ENCODE measurements at places on chromosomes 11 and 22.

GRCh38 chr22:38203090-38203810, 1.5 kb downstream of the MAFF start:
- H3K27me3 ChIP-seq = no peaks in the 10 kb centered on the region
- peak overlapping the region; percentile 95 for H3K27ac ChIP-seq
- no peaks in the 10 kb centered on the region for H3K36me3 ChIP-seq
- DNase-seq = peak; percentile 54
- H3K4me3 ChIP-seq = peak overlapping the region; percentile 88

DNA sequence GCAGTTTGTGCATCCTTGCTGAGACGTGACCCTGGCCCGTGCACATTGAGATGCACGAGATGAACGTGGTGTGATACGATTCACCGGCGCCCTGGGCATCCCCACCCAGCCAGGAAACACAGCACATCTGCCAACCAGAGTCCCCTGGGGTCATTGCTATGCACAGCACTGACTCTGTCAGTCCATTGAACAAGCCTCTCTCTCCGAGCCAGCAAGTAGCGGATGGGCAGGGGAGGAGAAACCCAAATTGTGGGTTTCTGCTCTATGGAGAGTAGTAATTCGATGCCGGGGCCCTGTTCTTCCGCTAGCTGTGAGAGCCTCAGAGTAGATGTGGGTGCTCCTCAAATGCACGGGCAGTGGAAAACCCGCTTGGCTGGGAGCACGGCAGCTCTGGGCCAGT, 85.1 kb downstream of the ARHGAP8 start:
- no peaks in the 10 kb centered on the region for H3K36me3 ChIP-seq
- H3K4me3 ChIP-seq = no peak overlapping the region
- H3K4me1 ChIP-seq = no peaks in the 10 kb centered on the region
- no peak for DNase-seq
- no peak overlapping the region for H3K27ac ChIP-seq

DNA sequence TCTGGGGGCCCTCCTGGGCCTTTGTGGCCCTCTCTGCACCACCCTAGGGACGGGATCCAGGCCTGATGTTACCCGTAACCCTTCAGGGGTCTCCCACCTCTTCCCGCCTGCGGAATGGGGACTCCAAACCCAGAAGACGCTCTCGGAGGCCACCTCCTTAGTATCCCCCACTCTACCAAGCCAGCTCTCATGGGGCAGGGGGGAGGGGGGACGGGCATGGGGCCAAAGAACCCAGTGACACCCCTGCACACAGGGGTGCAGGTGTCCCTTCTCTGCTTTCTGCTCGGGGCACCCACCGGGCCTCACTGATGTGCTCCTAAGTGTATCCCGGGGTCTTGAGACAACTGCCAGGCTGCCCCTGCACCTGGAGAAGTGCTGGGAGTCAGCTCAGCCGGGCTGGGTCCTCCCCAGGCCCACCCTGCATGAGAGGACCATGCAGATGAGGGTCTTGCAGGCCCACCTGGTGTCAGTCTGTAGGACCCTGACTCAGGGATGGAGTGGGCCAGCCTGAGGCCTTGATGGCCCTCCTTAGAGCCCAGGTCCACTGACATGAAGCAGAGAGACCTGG, 176.9 kb downstream of the IGLL1 start:
- no peak overlapping the region for H3K4me3 ChIP-seq
- H3K27ac ChIP-seq = no peak overlapping the region
- DNase-seq = no peak
- H3K36me3 ChIP-seq = no peaks in the 10 kb centered on the region
- H3K27me3 ChIP-seq = no peaks in the 10 kb centered on the region

- H3K36me3 ChIP-seq = peaks cover 55% of the 10 kb centered on the region
- peak overlapping the region; percentile 61 for H3K4me3 ChIP-seq
- peak overlapping the region; percentile 96 for H3K27ac ChIP-seq
- peak; percentile 78 for DNase-seq
- peaks cover 25% of the 10 kb centered on the region for H3K4me1 ChIP-seq
- no peaks in the 10 kb centered on the region for H3K27me3 ChIP-seq
Observed at GRCh38 chr11:61429346-61429690, 457 bp downstream of the CPSF7 start.

DNA sequence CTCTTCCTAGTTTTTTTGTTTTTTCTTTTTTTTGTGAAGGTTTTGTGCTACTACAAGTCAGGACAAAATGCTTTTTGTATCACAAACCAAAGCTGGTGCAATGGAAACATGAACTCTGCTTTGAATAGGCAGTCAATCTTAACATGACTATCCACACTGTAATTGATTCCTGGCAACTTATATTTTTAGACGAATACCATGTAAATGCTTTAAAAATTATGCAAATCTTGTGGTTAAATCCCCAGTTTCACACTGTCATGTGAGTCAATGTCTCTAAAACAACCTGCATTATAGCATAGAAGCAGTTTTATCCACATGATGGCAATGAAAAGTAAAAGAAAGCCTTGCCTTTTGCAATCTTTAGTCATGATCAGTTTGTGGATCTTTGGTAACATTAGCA, 8.9 kb downstream of the TRPC6 start:
- no peaks in the 10 kb centered on the region for H3K36me3 ChIP-seq
- H3K27ac ChIP-seq = no peak overlapping the region
- no peaks in the 10 kb centered on the region for H3K27me3 ChIP-seq
- no peaks in the 10 kb centered on the region for H3K4me1 ChIP-seq
- DNase-seq = no peak

GRCh38 chr11:74142624-74143023, 28.2 kb downstream of the C2CD3 start:
- no peaks in the 10 kb centered on the region for H3K27me3 ChIP-seq
- no peak overlapping the region for H3K4me3 ChIP-seq
- no peak for DNase-seq
- peaks cover 22% of the 10 kb centered on the region for H3K4me1 ChIP-seq
- no peaks in the 10 kb centered on the region for H3K36me3 ChIP-seq
- no peak overlapping the region for H3K27ac ChIP-seq

DNA sequence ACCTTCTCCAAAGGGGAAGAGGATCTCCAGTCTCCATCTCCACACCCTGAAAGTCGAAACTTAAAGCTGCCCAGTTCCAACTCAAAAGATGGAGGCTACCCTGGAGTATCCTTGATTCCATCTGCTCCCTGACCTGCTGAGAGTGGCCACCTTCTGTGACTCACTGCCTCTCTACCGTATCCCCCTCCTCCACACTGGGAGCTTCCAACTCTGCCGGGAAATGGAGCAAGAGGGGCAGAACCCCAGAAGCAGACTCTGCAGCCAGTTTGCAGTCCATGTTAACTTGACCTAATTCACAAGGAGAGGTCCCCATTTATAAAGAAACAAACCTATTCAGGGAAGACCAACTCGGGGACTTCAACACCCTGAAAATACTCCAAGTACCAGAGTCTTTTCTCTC, 22.0 kb upstream of the IRAG1 start:
- no peaks in the 10 kb centered on the region for H3K4me1 ChIP-seq
- H3K4me3 ChIP-seq = no peak overlapping the region
- no peak for DNase-seq
- no peak overlapping the region for H3K27ac ChIP-seq
- no peaks in the 10 kb centered on the region for H3K36me3 ChIP-seq

DNA sequence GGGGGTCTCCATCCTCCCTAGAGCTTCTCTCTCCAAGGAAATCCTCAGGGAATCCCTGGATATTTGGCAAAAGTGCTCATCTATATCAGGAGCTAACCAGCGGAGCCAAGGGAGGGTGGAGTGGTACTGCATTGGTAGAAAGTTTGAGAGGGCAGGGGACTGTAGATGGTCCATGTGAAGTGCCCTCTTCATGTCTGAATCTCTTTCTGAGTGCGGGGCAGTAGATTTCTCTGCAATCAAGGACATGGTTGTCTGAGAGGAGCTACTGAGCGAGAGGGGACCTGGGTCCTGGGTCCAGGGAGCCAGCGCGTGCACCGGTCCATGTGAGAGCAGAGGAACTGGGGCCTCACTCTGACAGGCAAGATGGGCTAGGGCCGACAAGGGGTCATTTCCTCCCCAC, 701 bp downstream of the DIXDC1 start:
- H3K27me3 ChIP-seq = no peaks in the 10 kb centered on the region
- peak overlapping the region; percentile 60 for H3K27ac ChIP-seq
- no peaks in the 10 kb centered on the region for H3K36me3 ChIP-seq
- H3K4me1 ChIP-seq = peaks cover 13% of the 10 kb centered on the region
- DNase-seq = no peak
- H3K4me3 ChIP-seq = no peak overlapping the region

DNA sequence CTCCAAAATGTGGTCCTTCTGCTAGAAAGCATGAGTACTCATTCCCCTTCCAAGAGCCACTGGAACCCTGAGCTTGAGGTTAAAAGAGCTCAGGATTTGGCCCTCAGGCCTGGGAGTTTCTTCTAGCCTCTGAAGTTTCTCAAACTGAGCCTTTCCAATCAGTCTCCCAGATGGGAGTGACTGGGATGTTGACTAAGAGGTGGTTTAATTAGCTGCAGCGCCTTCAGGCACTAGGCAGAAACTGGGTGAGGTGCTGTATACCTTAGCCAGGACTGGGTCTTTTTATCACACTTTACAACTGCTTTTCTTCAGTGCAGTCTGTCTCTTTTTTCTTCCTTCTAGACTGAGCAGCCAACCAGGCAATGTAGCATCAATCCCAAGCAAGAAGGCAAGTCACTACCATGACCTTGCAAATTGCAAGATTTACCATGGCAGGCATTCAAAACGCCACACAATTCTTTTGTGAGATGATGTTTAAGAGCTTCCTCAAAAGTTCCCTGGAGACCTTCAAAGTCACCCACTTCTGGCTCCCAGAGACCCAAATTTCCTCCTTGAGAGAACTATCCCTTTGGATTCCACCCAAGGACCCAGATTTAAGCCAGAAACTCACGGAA, 93.0 kb downstream of the SLC1A2 start:
- H3K27ac ChIP-seq = no peak overlapping the region
- H3K36me3 ChIP-seq = no peaks in the 10 kb centered on the region
